ENCODE measurements at places on chromosomes 2 and 18.

DNA sequence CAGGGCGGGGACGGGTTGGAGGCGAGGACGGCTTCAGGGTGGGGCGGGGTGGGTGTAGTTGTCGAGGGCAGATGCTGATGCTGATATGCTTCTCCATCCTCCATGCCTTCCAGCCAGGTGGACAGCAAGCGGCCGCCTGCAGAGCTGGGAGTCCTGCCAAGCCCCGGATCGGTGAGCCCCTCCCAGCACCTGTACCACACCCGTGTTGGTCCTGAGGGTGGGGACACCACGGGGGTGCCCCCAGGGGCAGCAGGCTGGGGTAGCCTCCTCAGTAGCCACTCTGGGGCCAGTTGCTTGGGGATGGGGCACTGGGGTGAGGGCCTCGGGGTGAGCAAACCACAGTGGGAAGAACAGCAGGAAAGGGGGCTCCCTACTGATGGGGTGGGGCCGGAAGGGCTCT is 2.6 kb downstream of the ANO7 start:
- DNase-seq = no peak

DNA sequence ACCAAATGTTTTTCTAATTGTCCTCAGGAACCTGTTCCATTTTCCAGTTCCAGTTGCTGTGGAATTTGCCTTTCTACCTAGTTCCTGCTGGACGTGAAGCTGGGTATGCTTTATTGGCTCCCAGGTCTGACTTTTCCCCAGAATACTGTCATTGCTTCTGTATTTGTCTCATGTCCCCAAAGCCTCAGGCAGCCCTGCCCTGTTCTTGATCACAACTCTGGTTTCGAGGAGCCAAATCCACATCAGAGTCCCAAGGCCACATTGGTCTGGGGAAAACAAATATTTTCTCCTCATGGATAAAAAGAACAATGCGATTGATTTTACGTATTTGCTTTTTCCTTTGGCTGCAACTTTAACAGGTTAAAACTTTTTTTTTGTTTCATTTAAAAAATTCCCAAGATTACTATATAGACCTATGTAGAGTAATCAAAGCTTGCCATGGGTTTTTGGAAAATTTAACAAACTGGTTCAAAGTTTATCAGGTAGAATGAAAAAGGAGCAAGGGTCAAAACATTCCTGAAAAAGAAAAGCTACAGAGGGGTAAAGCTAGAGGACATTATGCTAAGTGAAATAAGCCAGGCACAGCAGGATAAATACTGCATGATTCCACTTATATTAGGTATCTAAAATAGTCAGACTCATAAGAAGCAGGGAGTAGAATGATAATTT is 85.2 kb downstream of the MDH1 start:
- no peak for DNase-seq

- no peak for DNase-seq
Measured at GRCh38 chr2:147648471-147648870, 196.4 kb upstream of the ACVR2A start.

- no peak for DNase-seq
Measured at GRCh38 chr2:29159125-29159524, 43.9 kb downstream of the CLIP4 start.

- no peak for DNase-seq
Measured at GRCh38 chr18:74551452-74551851, 17.2 kb downstream of the CNDP1 start.

DNA sequence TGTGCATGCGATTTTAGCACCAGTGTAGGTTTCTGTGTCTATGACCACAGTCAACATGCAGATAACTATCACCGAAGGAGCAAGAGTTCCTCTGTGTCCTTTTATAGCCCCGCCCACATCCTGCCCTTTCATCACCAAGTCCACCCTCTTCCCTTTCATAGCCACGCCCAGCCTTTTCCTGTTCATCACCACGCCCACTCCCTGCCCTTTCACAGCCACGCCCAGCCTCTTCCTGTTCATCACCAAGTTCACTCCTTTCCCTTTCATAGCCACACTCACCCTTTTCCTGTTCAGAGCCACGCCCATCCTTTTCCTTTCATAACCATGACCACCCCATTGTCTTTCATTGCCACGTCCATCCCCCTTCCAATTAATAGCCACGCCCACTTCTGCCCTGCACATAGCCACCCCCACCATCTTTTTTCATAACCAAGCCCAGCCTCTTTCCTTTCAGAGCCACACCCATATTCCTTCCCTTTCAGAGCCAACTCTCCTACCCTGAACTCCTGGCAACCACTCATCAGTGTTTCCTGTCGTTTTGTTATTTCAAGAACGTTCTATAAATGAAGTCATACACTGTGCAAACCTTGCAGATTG is 273.9 kb downstream of the MYT1L start:
- no peak for DNase-seq

DNA sequence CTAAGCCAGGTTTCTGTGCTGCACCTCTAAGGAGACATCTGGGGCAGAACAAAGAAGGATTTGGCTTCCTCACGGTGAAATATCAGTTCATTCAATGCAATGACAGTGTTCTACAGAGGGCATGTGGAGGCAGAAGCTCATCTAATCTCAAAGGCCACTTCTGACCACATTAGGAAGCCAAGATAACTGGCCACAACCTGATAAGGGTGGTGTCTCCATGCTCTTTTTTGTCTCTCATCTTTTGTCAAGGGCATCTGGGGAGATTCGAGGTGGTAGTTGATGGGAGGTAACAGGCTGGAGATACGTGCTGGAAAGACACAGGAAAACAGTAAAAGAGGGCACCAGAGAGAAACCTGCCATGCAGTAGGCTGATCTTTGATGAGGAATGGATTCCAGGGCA is 303.9 kb downstream of the LRATD1 start:
- DNase-seq = no peak

GRCh38 chr2:68931799-68932198 is 20.9 kb downstream of the GKN2 start:
- DNase-seq = peak; percentile 15

- DNase-seq = no peak
Measured at GRCh38 chr18:32771871-32772580, 797 bp downstream of the KLHL14 start.

DNA sequence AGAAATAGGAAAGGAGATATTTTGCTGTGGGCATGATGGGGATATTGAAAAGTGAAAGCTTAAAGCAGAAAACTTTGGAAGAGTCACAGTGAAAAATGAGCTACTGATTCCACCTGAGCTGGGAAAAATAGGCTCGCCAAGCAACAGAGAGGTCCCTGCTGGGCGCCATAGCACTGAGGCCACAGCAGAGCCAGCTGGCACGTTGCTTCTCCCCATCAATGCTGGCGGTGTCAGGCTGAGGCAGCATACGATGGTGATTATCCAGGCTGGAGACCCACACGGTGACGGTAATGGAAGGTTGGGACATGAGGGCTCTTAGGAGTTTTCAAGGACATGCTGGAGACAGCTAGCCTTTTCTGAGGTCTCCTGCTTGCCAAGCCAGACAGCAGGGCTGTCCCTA is 25.8 kb upstream of the DTNB start:
- DNase-seq = no peak

- no peak for DNase-seq
Measured at GRCh38 chr2:164620873-164621763, at the start of gene GRB14. Gene GRB14 (minus strand): TSS chr2:164621482. CDS start chr2:164621309, 173 bp downstream.

- no peak for DNase-seq
Measured at GRCh38 chr2:128475427-128476211, 157.0 kb upstream of the HS6ST1 start.

GRCh38 chr18:21656402-21656801 is 44.3 kb downstream of the SNRPD1 start:
- peak; percentile 39 for DNase-seq

DNA sequence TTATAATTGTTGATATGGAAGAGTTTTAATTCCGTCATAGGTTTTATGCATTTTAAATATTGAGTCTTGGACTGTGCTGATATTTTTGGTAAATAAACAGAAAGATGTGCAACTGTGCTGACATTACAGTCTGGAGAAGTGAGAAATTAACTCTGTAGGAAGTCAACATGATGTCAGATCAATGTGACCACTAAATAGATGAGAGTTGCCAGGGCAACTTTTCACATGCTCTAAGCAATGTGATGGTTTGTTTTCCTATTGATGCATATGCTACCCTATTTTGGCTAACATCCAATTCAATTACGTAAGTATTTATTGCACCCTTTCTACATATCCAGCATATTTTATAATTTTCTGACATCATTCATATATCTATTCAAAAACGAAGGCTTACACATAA is 1109.3 kb downstream of the TSN start:
- no peak for DNase-seq

DNA sequence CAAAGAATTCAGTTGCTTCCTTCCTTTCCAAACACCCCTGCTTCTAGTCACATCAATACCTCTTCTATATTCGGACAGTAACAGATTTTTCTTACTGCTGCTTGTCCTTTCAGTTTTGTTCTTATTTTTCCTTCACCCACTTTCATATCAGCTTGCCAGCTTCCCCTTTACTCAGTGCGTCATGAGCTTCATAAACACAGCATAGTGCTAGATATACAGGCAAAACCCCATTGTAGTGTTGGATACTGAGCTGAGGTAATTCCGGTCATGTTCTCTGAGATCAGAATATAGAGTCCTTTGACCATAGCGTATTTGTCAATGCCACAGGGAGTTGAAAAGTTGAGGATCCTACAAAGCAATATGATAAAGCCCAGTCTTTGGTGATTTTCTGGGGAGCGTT is 2.4 kb downstream of the FARP2 start:
- no peak for DNase-seq

GRCh38 chr2:229679393-229680125 is 34.8 kb downstream of the DNER start:
- no peak for DNase-seq

DNA sequence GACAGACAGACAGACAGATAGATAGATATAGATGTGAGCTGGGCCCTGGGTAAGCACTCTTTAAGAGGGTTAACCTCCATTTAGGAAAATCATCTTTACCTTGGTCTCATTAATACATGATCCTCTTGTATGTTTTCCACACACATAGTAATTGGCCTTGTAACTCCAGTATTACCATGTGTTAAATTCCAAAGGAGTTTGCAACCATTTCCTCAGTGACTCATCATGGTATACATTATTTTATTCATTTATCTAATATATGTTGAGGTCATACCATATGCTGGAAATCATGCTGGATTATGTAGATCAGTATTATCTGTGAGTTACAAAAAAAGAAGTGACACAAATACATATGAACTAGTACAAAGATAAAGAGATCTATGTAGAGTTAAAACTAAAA is 504.3 kb downstream of the DCC start:
- DNase-seq = no peak

- no peak for DNase-seq
Measured at GRCh38 chr2:102129951-102130646, 12.4 kb upstream of the IL1R1 start.

GRCh38 chr2:38131676-38132075 is 55.7 kb upstream of the CYP1B1 start:
- no peak for DNase-seq

- DNase-seq = peak; percentile 64
Measured at GRCh38 chr2:191166111-191166755, 15.4 kb upstream of the STAT4 start.

DNA sequence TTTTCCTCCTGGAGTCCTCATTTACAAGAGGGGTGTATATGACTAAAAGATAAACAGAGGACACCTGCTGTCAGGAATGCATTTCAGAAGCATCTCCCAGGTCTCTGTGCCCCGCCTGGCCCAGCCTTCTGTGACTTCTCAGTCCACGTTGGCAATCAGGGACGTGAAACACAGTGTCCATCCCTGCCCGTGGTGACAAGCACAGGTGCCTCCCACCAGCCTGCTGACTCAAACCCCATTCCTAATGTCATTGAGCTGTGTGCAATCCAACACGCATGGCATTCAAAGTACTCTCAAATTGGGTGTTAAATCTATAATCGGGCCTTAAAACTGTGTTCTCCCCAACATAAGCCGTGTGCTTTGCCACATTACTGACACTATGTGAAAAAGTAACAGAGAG is 343.2 kb downstream of the EIPR1 start:
- DNase-seq = no peak

DNA sequence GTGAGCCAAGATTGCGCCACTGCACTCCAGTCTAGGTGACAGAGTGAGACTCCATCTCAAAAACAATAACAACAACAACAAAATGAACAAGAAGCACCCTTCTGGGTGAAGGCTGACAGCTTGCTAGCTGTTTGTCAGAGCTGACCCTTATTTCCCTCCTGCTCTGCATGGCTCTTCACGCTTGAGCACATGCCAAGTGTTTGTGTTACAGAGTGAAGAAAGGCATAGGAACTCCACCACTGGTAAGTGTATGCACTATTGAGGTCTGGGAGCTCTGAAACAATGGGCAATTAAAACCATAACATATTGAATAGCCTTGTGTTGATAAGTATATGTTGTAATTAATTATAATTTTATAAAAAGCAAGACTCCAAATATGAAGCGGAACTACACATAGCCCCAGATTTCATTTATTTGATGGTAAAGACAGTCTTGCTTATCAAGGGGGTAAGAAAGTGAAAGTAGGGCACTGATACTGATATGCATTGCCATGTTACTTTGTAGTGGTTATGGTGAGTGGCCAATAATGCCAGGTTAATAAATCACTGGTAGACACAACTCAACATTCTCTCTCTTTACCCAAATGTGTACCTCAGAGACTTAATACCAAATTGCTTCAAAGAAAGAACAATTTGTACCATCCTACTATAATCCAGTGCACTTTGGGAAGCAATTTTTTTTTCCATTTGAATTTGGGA is 163.4 kb downstream of the VWC2L start:
- DNase-seq = no peak

DNA sequence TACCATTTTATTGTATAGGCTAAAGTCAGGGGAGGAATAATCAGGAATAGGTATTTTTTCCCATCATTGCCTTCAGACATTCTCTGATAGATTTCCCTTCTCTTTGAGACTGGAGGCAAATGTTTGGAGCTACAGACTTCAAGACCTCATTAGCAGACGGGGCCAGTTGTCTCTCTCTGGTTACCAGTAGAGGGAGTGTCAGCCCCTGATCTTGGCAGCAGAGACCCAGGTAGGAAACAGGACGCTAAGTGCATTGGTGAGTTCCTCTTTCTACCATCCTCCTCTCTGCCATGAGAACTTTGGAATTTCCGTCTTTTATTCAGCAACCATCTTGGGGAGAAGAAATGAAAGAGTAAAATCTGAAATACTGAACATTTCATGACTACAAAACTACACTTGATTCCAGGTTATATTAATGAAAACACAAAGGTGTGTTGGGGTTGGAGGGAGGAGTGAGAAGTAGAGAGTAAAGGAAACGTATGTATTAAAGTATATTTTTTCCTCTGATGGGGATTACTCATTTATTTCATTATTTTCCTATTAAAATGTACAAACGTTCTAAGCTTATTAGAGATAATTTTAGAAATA is 186.2 kb upstream of the GCFC2 start:
- DNase-seq = no peak

DNA sequence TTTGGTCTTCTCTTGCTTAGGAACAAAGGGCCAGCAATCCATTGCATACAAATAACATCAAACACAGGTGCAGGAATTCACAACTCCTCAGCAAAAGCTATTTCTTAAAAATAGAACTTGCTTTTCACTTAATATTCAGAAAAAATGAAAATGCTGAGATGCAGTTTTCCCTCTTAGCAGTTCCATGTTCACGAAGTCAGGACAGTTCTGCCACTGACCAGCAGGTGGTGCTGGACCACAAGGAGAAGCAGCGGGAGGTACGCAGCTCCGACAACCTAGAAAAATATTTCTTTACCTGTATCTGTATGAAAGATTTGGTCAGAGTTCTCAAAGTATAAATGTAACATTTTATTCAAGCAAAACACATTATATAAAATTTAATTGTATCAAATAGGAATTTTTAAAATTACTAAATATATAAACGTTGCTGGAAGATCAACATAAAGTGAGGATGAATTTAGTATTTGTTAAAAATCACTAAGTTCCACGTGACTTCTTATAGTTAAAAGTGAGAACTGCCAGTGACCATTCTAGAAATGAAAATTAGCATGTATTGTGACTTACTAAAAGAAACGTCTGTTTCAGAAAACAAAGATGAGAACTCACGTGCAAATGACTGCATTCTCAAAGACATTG is 48.8 kb downstream of the ADNP2 start:
- peak; percentile 28 for DNase-seq

Data from HCEC 1CT (cell line).